ENCODE measurements at places on chromosomes 6 and 20. TPM values are rescaled to one million over a fixed set of nuclear protein-coding genes. Genes with fewer than 3 reads are reported as not detected.
A peak's percentile ranks its signal among the peaks of the same experiment; 100 is the strongest.

The PCSK2 gene
- total RNA-seq = not detected

The TFAP2D gene
- not detected for total RNA-seq

The FAM83B gene
- 57.8 TPM for total RNA-seq

The TNFRSF21 gene
- 78.9 TPM for total RNA-seq

The FANCE gene
- total RNA-seq = 7.1 TPM

The OR2B6 gene
- not detected for total RNA-seq

The CYP24A1 gene
- total RNA-seq = 1.3 TPM

The CRISP2 gene
- total RNA-seq = 0.76 TPM

The ADAM33 gene
- 3.4 TPM for total RNA-seq

The ENPP4 gene
- 0.35 TPM for total RNA-seq

The PABPC1L gene
- total RNA-seq = 8.2 TPM

DNA sequence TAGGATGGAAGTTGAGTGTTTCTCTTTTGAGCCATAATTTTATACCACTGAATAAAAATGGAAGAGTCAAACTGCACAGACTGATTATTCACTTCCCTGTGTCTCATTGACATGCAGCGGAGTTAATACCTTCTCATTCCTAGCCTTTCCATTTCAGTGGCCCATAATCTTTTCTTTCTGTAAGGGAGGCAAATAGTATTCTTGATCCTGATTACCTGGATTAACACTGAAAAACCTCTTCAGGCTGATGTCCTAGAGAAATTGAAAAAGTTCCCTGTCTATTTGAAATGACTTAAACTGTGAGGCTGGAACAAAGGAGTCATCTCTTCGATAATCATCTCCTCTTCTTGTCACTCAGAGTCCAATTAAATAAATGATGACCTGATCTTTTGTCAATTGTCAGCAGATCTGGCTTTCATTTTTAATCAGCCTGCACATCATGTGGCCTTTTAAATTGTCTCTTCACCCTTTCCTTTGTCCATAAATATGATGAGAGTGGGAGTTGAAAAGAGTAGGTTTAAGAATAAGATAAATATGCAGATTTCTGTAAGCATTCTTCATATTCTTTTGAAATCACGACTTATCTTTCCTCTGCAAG is 713.0 kb downstream of the EPM2A start:
- DNase-seq = no peak

- no peak for DNase-seq
Measured at GRCh38 chr6:44105993-44106740, 21.1 kb downstream of the MRPL14 start.

- DNase-seq = no peak
Measured at GRCh38 chr20:37903317-37904007, 535 bp downstream of the VSTM2L start.

GRCh38 chr20:43238833-43239232 is 49.1 kb upstream of the PTPRT start:
- no peak for DNase-seq

GRCh38 chr20:58822748-58823730 is 27.7 kb downstream of the GNAS-AS1 start:
- no peak for DNase-seq

DNA sequence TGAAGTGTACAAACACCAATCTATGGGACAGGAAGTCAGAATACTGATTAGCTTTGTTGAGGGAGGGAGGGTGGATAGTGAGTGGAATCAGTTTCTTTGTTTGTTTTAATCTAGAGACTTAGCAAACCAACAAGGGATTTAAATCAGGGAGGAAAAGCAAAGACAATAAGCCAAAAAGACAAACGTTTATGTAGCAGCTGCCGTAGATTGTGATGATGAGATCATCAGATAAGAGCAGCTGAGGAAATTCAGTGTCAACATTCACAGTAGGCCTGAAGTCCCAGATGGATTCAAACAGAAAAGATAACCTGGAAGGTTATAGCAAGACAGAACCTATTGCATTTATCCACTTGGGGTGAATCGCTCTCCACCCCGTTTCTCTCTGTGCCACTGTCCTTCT is 104.9 kb upstream of the SYNDIG1 start:
- DNase-seq = no peak

DNA sequence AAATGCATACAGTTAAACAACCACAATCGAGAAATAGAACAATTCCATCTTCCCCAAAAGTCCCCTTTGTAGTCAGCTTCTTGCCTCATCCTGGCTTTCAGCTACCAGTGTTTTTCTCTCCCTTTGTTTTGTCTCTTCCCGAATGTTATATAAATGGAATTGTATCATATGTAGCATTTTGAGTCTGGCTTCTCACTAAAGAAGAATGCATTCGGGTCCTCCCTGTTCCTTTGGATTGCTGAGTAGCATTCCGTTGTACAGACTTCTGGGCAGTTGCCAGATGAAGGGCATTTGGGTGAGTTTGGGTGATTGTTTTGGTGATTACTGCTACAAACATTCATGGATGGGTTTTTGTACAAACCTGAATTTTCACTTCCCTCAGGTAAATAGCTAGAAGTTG is 27.8 kb downstream of the PRPH2 start:
- no peak for DNase-seq

- DNase-seq = no peak
Measured at GRCh38 chr20:57716202-57716601, 6.4 kb upstream of the PMEPA1 start.

GRCh38 chr6:74357321-74357720 is 661.3 kb downstream of the CD109 start:
- no peak for DNase-seq

GRCh38 chr6:53119772-53120409 is 28.8 kb downstream of the GCM1 start:
- DNase-seq = no peak

- DNase-seq = no peak
Measured at GRCh38 chr6:29708432-29709179, 14.6 kb upstream of the HLA-F start.

DNA sequence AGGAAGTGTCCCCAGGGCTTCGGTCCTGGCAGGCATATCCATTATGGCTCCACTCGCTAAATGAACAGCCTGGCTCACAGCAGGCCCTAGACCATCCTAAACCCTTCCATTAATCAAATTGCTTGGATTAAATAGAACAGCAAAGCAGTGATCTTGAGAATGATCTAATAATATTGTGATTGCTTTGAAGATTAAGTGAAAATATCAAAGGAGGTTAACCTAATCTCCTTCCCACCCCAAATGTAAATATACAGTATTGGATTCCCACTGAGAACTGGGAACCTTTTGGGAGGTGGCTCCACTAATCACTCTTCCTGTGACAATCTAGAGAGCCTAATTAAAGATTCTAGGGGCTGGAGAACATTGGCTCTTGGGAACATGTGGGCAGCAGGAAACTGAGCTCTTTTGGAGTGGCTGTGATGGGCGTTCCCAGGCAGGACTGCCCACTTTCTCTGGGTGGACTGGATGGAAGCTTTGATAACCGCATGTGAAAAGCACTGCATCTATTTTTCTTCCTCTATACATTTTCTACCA is 68.3 kb upstream of the FRMD1 start:
- no peak for DNase-seq

DNA sequence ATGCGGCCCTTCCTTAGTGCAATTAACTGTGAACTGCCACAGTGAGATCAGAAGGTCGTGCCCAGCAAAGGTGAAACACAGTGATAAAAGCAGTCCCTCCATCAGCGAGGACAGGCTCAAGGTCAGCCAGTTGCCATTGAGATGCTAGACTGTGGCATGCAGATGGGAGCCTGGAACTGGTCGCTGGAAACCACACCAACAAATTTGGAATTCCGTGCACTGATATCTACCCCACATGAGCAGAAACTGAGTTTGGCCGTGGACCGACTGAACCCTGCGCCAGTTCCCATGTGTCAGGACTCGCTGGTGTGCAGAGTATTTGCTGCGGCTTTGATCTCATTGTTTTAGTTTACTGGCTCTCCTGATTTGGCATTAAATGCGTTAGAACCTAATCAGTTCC is 125.6 kb upstream of the QKI start:
- DNase-seq = no peak

DNA sequence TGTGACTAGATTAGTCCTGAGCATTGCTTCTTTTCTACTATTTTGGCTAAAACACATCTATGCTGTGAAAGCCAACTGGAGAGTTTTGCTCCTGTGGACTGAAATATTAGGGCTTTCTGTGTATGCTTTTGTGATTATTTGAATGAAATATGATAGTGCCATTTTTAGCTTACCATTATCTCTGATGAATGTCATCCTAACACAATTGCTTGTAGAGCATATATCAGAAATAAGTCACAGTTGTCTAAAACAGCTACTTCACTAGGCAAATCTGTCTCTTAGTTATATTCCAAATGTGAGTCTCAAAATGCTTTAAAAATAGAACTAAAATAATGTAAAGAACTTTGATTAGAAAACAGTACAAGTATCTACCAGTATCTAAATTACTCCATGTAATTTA is 401.4 kb upstream of the PTCHD4 start:
- DNase-seq = no peak

DNA sequence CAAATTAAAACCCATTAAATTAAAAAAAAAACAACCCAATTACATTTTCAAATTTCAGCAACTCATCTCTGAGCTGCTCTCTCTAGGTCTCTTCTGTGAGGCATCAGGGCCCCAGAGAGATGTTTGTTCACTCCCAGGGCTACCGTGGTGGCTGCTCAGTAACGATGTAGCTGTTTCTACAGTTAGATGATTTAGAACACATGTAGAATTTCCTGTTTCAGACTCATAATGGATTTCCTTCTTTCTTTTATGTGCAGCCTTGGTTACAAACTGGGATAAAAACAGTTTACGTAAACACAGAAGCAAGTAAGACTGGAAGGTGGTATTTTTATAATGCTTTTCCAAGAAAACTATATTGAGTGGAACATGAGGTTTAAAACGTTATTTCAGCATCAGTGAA is 116.1 kb upstream of the CCN2 start:
- DNase-seq = no peak

DNA sequence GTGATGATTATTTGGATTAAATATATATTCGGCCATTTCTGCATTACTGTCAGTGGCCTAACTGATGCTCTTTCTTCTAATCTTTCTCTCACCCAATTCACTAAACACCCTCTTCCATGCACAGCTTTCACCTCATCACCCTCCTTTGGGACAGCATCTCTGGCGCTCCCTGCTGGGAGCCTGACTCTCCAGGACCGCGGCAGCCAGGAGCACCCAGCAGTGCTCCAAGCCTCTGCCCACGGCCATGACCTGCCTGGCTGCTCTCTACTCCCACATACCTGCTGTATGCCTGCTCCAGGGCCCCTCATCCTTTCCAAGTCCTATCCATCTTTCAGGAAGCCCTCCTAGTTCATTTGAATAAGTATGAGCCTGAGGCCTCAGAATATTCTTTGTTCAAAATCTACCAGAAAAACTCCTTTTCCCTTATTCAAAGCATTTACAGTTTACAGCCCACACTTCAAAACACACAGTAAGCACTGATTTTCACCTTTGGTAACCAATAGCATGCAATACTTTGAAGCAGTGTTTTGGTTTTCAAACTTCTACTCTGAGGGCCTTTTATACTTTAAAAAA is 15.2 kb downstream of the CTCFL start:
- DNase-seq = no peak

GRCh38 chr6:144094731-144095133 is 641 bp downstream of the SF3B5 start:
- peak; percentile 13 for DNase-seq

- DNase-seq = no peak
Measured at GRCh38 chr20:59735486-59735885, 131.1 kb downstream of the PHACTR3 start.

DNA sequence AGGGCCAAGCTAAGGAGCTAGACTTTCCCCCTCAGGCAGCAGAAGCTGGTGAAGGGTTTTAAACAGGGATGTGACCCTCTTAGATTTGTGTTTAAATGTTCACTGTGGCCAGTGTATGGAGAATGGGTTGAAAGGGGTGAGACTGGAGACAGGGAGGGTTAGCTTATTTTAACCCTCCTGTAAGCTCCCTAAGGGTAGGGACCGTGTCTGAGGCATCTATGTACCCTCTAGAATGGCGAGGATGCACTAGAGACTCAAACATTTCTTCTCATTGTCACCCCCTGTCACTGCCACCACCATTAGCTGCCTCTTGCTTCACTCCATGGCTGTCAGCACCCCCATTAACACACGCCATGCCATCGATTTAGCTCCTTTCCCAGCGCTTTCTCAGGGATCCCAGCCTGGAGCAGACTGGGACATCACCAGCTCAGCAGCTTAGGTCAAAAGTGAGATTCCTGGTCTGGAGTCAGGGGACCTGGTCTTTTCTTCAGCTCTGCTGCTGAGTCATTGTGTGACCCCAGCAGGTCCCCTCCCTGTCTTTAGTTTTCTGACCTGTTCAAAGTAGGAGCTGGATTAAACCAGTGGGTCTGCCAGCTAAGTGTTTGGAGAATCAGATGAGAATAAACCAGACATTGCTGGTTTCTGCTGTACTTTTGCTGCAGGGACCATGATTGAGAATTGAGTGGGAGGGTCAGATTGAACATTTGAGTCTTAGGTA is 1.1 kb upstream of the SLC22A7 start:
- no peak for DNase-seq

DNA sequence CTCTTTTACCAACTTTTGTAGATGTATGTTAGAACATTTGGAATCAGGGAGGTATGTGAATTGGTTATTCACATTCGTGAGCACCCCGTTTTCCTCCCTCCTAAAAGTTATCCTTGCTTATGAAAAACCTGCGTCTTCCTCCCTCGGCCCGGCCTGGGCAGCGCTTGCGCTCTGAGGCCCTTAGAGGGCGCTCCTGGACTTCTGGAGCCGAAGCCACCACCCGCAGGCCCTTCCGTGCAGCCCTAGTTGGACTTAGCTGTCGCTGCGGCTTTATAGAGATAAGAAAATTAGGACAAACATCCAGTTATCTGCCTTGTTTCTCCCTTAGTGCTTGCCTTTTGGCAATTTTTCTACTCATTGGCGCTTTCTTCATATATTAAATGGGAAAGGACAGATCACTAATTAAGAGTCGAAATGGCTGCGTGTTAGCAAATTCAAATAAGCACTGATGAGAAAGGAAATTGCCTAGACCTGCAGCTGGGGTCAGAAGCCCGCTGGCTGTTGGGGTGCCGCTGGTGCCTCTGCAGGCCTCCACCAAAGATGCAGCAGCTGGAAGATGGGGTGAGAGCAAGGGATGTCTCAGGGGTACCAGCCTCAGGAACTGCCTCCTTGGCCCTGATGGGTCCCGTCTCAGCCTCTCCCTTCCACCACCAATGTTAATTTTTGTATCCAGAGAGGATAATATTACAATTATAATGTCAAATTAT is 5.2 kb downstream of the FNDC1 start:
- DNase-seq = no peak

DNA sequence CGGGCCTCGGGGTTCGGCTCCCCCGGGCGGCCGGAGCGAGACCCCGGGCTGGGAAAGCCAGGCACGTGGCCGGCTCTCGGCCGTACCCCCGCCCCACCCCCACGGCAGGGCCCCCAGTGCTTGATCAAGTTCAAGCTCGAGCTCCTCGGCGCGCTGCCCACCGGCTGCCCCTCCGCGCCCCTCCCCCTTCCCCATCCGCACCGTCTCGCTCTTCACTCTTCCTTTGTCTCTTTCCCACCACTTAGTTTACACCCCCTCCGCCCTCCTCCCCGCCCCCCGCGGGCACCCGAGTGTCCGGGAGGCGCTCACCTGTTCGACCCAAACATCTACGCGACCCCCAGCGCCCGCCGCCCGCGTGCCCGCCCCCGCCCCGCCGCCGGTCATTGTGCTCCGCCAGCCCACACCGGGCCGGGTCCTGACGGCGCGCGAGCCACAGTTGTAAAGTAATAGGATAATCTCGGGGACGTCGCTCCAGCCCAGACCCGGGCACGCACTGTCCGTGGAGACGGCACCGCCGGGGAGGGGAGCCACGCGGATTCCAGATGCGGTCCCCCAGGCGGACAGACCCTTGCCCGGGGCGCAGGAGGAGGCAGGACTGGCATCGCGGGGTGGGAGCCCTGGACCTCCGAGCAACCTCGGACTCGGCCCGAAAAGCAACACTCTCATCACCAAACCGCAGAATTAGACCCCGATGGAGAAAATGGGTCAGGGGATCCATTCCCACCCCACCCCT is 100.7 kb downstream of the NOL4L start:
- no peak for DNase-seq
